ENCODE measurements at places on chromosomes 5 and 9. TPM values are rescaled to one million over a fixed set of nuclear protein-coding genes. Genes with fewer than 3 reads are reported as not detected.

- no peak for DNase-seq
Measured at GRCh38 chr5:100709771-100710170, 174.6 kb downstream of the FAM174A start.

The C5orf58 gene
- total RNA-seq: not detected

- DNase-seq: no peak
Measured at GRCh38 chr9:133775291-133775690, 37.1 kb upstream of the SARDH start.

DNA sequence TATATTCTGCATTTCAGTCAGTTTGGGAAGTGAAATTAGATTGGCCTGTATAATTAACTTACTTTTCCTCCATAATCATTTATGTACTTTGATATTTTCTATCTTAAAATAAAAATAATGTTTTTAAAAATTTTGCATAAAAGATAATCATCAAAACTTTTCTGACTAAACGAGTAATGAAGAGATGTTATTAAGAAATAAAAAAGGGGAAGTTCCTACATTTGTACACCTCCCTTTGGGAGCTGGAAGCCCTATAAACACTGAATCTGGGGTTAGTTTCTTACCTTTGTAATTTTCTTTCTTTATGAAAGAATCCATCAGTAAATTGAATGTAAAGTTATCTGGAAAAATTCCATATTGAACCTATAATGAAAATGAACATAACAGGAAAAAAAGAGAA is 86.2 kb downstream of the MRPS27 start:
- DNase-seq: no peak

The CDHR2 gene
- not detected for total RNA-seq

DNA sequence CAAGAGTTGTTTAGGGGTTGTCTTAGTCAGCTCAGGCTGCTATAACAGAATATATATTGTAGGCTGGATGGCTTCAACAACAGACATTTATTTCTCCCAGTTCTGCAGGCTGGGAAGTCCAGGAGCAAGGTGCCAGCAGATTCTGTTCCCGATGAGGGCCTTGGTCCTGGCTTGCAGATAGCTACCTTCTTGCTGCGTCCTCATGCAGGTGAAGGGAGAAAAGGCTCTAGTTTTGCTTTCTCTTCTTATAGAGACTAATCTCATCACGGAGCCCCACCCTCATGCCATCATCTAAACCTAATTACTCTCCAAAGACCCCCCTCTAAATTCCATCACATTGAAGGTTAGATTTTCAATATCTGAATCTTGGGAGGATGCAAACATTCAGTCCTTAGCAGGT is 246.0 kb upstream of the ANKRD55 start:
- DNase-seq: no peak

The SPATA31E1 gene
- total RNA-seq: not detected

The UBQLN1 gene
- total RNA-seq: 140 TPM

GRCh38 chr9:18861609-18862544 is 171.1 kb downstream of the SAXO1 start:
- no peak for DNase-seq

The TRPM6 gene
- total RNA-seq: 0.07 TPM

GRCh38 chr5:125017796-125018195 is 271.4 kb upstream of the ZNF608 start:
- no peak for DNase-seq

DNA sequence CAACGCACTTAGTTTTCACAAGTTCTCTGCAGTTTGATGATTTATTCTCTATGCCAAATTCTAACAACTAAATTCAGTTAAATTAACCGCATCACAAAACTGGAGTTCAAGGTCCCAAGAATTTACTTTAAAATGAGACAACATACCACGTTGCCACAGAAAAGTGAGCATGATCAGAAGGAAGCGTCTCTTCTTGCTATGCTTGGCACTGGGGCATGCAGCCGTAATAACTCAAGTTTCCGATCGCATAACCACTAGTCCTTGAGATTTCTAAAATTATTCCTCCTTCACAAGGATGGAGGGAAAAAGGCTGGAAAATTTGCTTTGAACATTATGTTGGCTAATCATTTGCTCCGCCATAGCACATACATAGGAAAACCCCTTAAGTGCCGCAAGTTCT is 13.9 kb downstream of the NFIB start:
- DNase-seq: no peak

DNA sequence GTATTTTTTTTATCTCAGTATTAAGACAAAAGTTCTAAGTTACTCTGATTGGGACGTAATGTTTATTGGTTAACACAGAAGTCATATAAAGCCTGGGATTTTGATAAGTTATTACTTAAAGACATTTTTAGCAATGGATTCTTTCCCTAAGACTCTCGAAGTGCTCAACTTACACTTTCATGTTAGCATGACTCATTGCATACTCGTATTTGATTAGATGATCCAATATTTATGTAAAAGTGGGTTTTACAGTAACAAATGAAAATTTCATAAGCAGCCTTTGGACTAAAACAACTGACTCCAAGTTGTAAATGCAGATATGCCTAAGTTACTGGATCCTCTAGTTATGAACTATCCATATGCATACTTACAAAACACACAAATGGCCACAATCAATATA is 567.7 kb upstream of the NUDT12 start:
- no peak for DNase-seq

- DNase-seq: no peak
Measured at GRCh38 chr5:74587890-74588289, 52.6 kb downstream of the ENC1 start.

GRCh38 chr9:36163049-36163785 is 6.0 kb upstream of the CCIN start:
- DNase-seq: peak; percentile 45

- peak; percentile 82 for DNase-seq
Measured at GRCh38 chr5:125093776-125094175, 347.3 kb upstream of the ZNF608 start.

The BAAT gene
- total RNA-seq: not detected

- no peak for DNase-seq
Measured at GRCh38 chr9:114889802-114890224, 40.6 kb downstream of the TNFSF8 start.

The SLC31A1 gene
- 17.5 TPM for total RNA-seq

- DNase-seq: no peak
Measured at GRCh38 chr5:68432682-68433081, 217.1 kb downstream of the PIK3R1 start.

The MROH2B gene
- total RNA-seq: 0.04 TPM

GRCh38 chr9:129351058-129351641 is 173.1 kb upstream of the IER5L start:
- DNase-seq: no peak

DNA sequence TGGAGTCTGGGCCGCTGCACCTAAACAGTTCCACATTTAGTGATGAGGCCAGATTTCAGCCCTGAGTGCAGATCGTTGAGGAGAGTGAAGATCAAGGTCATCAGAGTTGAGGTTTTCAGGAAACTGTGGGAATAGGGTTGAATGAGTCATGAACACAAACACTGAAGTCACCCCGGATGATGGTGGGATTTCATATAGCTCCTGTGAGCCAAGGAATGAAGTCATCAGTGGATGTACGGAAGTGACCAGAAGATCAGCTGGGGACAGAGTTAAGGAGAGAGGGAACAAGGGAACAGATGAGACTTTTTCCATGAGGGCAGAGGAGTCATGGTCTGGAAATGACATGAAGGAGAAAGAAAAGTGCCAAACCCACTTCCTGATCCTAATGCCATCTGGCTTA is 36.5 kb downstream of the PALM2AKAP2 start:
- DNase-seq: peak; percentile 13

- DNase-seq: no peak
Measured at GRCh38 chr9:111831371-111832108, 36.8 kb upstream of the SHOC1 start.

The LSM11 gene
- total RNA-seq: 12.1 TPM

The PCDHB7 gene
- 0.40 TPM for total RNA-seq

GRCh38 chr9:94169968-94170367 is 85.7 kb downstream of the PTPDC1 start:
- no peak for DNase-seq

DNA sequence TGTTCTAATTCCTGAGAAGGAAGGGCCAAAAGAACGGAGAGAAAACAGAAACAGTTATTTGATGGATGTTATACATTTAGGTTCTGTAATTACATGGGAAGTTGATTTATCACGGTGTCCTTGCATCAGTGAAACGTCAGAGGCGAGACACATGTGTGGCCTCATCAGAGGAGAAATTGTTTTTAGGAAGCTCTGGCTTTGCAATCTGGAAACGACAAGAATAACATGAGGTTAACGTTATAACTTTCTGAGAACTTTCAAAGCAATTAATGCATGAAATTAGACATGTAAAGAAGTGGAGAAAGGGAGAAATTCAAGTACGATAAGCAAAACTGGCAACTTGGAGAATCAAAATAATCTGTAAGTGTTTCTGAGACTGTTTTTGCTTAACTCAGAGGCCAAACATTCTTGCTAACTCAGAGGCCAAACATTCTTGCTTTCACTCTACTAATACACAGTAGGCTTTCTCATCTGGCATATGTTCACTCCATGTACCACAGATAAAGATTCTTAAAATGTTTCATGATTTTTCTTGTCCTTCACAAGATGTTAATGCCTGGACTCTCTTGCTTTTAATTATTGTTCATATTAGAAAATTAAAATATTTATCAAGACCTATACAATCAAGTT is 933.0 kb downstream of the TLE4 start:
- DNase-seq: no peak

DNA sequence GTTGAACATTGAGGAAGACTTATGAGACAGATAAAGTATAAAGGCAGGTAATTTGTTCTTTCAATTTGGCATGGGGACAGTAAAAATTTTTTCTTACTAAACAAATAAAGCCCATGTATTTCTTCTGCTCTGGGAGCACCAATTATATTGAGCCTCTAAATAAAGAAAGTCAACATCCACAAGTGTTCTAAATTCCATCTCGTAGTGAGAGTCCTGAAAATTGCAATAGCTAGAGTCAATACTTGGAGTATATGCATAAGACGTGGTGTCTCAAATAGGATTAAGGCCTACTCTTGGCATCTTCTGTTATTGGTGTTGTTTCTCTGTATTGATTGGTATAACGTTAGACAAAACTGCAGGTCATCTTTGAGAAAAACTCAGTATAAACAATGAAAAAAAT is 120.5 kb upstream of the CDKN2B start:
- DNase-seq: no peak

The C9orf50 gene
- total RNA-seq: not detected

- no peak for DNase-seq
Measured at GRCh38 chr9:124570942-124571666, 63.9 kb upstream of the NR5A1 start.

The SARDH gene
- total RNA-seq: 0.35 TPM

The PCDHB10 gene
- total RNA-seq: 0.33 TPM

The TLX3 gene
- not detected for total RNA-seq

The LIFR gene
- total RNA-seq: 37.4 TPM

The PCDHB6 gene
- total RNA-seq: 0.07 TPM

The PCDHGA4 gene
- total RNA-seq: 3.5 TPM

The WNT8A gene
- not detected for total RNA-seq

DNA sequence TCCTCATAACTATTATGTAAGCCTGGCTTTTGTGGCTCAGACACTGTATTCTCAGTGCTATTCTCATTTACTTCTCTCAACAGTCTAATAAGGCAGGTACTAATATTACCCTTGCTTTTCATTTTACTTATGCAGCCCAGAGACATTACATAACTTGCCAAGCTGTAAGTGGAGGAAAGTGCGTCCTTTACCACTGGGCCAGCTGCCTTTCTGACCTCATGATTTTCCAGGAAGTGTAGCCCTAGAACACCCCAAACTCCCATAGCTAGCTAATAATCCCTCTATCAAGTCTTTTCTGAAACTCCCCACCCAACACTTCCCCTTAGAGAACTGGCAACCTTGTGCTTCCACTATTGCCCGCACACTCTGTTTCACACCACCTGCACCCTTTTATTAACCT is 192.9 kb upstream of the HMHB1 start:
- DNase-seq: no peak

DNA sequence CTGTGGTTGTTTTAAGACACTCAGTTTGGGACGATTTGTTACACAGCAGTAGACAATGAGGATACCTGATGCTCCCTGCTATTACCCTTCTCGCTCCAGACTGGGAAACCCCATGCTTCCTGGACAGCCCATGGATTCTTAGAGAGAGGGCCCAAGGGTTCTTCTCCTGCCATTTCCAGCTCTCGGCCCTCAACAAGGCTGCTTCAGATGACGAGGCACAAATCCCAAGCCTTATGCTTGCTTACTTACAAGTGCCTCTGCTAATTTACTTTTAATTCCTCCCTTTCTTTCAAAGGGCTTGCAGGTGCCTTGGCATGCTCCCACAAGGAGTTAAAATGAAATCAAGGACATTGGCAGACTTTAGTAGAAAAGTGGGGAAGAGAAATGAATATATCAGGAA is 79.4 kb downstream of the GADD45G start:
- DNase-seq: no peak

The PCDHA12 gene
- total RNA-seq: not detected

DNA sequence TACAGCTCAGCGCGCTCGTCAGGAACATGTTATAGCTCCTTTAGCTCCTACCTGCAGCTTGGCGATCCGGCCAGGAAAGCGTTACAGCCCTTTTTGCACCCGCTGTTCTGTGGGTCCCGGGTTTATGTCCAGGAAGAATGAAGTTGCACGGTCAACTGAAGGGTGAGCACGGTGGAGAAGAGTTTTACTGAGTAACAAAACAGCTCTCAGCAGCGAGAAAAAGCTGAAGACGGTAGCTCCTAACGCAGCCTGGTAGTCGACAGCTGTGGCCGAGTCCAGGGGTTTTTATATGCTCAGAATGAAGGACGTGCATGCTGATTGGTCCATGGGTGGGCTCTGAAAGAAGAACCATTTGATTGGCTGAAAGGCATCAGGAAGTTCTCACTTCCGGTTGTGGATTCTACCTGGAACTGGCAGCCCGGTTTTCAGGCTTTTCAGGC is 1830.1 kb upstream of the NUDT12 start:
- DNase-seq: no peak

- DNase-seq: no peak
Measured at GRCh38 chr9:84146893-84147710, 166.5 kb downstream of the RMI1 start.

The HRH2 gene
- 0.26 TPM for total RNA-seq

- no peak for DNase-seq
Measured at GRCh38 chr5:143506836-143507552, 103.5 kb upstream of the NR3C1 start.

The SMIM3 gene
- 6.5 TPM for total RNA-seq

- no peak for DNase-seq
Measured at GRCh38 chr5:28896949-28897348, 1858.6 kb upstream of the CDH9 start.

DNA sequence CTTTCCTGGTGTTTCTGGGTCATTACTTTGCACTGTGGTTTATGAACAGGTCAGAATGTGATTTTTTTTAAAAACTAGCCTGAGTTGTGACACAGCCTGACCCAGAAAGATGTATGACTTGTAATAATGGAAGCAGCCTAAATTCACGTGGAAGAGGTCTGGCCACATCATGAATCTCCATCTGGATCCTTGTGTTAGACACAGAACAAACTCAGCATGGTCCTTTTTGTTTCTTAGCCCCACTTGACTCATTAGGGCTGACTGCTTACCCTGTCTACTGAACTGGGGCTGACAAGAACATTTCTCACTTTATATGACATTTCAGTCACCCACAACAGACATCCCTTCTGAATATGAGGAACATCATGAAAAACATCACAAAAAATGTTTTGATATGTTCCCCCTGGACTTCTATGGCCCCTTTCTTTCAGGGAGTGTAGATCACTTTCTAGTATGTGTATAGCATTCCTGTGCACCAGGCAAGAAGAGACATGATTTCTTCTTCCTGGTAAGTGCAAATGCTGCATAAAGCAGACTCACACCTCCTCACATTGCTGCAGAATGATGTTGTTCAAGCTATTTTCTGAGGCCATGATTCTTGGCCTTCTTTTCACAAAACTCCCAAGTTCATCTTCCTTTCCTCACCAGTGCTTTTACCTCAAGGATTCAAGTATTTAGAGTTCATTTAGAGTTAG is 52.3 kb downstream of the ZNF622 start:
- DNase-seq: no peak

The DPP7 gene
- total RNA-seq: 133 TPM

All from pulmonary artery endothelial cell (primary cell).